ENCODE measurements at places on chromosomes 1 and 21.

GRCh38 chr1:55196433-55197035 lies 18.6 kb downstream of the USP24 start:
- DNase-seq: no peak

GRCh38 chr1:156516821-156517220 lies 16.2 kb upstream of the MEF2D start:
- no peak for DNase-seq

GRCh38 chr1:154413177-154413783 lies 8.1 kb downstream of the IL6R start:
- DNase-seq: no peak

GRCh38 chr1:163836481-163836880 lies 514.7 kb downstream of the NUF2 start:
- DNase-seq: no peak

DNA sequence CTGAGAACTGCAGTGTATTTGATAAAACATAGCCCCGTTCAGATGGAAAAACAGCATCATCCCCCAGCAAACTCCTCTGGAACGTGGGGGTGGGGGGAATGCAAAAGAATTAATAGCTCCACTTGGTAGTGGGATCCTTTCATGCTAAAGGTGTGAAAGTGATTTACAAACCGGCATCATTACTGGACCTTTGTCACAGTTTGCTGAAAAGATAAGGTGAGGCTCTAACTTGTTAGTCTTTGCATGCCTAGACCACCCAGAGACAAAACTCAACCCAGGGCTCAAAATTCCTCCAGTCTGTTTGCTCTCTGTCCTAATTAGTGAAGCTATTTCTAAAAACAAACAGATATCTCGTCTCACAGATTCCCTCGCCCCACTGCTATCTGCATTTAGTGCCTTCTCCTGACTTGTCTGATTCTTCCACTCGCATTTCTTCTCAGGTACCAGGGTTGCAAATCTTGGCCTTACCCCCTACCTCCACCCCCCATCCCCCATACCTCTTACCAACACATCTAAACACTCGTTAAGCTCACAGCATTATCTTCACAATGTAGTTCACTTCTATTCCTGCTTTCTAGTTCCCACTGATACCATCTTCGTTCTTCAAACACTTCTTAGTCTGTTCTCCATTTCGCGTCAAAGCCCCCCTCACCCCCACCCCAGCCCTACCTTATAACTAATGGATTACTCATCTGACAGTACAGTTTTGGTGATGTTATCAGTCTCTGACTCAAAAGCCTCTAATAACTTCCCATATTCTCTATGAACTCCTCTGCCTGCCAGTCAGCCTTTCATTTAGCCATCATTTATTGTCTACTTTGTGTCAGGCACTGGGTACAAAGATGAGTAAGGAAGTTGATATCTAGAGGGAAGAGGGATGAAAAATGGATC lies 11.8 kb downstream of the IER5 start:
- DNase-seq: no peak

Measured in GM12891 (cell line).